ENCODE measurements at places on chromosomes 16 and 17. TPM values are rescaled to one million over a fixed set of nuclear protein-coding genes. Genes with fewer than 3 reads are reported as not detected.
A peak's percentile ranks its signal among the peaks of the same experiment; 100 is the strongest.

CD300LB gene
- polyA plus RNA-seq: 0.30 TPM

CDH13 gene
- polyA plus RNA-seq: 11.1 TPM

DNA sequence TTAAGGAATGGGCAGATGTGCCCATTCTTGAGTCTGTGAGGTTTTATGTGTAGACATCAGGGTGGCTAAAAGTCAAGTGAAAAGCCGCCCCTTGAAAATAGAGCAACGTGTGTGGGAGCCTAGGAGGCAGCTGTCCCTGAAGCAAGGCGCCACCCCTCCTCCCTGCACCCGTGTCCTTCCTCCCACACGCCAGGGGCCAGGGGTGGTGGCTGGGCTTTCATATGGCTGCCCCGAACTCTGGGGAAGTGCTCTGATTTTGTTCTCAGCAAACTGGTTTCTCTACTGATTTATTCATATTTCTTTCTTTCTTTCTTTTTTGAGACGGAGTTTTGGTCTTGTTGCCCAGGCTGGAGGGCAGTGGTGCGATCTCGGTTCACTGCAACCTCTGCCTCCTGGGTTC, 4.7 kb downstream of the ZNF750 start:
- DNase-seq: peak; percentile 64

- DNase-seq: peak; percentile 70
These were observed at the start of gene SLC25A10 for GRCh38 chr17:81711814-81712467. TSS of gene SLC25A10 (plus strand) at chr17:81712284. CDS start at chr17:81712427, 143 bp downstream.

GRCh38 chr17:63546308-63547082, 3.8 kb upstream of the DCAF7 start:
- no peak for DNase-seq

All from testis (tissue), 5 donors.